ENCODE measurements at places on chromosomes 12 and 14.
A peak's percentile ranks its signal among the peaks of the same experiment; 100 is the strongest.

DNA sequence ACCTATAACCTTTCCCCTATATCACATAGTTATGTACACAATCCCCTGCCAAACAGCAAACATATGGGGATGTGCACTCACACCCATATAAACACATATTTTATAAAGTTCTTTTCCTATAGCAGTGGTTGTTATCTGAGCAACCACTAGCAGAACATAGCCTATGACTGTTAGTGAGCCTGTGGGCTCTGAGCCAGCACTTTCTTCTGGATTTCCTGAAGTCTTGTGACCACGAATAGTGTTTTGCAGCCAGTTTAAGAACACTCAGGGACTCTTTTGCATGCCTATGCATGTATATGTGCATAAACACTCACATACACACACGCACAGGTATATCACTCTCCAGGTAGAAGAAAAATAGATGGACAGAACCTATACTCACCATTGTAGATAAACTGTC is 17.1 kb downstream of the TESPA1 start:
- DNase-seq: no peak

DNA sequence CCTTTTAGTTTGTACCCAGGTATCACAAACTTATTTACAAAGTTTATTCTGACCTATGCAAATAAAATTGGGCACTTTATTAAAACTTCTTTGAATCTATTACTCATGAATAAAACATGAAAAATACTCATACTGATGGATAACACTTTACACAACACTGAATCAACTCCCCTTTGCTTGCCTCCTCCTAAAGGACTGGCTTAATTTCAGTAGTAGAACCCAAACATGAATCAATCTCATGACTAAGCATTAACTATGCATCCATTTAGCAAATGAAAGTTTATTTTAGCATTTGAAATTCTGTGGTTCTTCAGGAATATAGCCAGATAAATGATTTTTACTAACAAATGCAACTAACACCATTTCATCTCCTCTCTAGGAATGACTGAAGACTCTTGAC is 32.4 kb downstream of the DENND5B start:
- no peak for DNase-seq

GRCh38 chr12:47407463-47408129 is 298.2 kb downstream of the RPAP3 start:
- no peak for DNase-seq

- peak; percentile 28 for DNase-seq
Measured at GRCh38 chr12:12726555-12727093, 9.5 kb downstream of the CDKN1B start.

- peak; percentile 48 for DNase-seq
Measured at GRCh38 chr12:132761032-132761920, at the start of gene ANKLE2. ANKLE2 (minus strand) TSS chr12:132761832; CDS start chr12:132761798, 34 bp downstream.

DNA sequence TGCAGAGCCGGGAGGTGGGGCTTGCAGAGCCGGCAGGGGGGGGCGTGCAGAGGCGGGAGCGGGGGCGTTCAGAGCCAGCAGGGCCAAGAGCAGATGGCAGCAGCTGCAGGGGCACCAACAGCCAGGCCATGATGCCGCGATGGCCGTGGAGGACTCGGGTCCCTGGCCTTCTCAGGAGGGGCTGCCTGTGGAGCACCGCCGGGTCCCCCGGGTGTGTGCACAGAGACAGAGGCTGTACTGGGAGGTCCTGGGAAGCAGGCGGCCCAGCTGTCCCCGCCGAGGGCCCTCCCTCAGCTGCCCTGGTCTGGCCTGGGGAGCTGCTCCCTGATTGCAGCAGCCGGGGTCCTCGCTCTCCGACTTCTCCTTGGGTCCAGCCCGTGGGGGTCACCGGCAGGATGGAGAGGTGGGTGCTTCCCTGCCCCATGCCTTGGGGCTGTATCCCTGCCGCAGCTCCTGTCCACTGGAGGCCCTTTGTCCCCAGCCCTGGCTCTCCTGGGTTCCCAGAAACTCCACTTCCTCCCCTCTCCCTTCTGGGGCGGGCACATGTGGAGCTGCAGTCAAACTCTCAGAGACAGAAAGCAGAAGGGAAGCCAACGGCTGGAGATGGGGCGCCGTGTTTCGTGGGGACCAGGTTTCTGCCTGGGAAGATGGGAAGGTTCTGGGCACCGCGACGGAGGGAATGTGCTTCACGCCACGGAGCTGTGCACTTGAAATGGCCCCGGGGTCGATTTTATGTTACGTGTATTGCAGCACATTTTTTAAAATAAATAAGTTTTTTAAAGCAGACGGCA is 75.8 kb upstream of the GALNT9 start:
- no peak for DNase-seq

DNA sequence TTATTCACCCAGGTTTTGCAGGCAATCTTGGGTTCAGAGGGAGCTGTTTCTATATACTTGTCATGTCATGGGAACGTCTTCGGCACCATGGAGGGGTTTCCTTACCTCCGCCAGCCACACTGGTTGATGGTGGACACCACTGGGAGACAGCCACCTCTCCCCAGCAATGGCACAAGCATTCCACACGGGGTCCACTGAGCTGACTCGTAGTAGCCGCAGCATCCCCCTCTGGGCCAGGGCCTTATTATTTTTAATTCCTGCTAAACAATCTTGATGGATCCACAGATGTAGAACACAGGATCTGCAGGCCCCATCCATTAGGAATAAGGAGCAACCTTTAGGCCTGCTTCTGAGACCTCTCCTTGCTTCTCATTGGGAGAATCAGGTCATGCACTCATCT is 132.9 kb downstream of the DICER1 start:
- no peak for DNase-seq

DNA sequence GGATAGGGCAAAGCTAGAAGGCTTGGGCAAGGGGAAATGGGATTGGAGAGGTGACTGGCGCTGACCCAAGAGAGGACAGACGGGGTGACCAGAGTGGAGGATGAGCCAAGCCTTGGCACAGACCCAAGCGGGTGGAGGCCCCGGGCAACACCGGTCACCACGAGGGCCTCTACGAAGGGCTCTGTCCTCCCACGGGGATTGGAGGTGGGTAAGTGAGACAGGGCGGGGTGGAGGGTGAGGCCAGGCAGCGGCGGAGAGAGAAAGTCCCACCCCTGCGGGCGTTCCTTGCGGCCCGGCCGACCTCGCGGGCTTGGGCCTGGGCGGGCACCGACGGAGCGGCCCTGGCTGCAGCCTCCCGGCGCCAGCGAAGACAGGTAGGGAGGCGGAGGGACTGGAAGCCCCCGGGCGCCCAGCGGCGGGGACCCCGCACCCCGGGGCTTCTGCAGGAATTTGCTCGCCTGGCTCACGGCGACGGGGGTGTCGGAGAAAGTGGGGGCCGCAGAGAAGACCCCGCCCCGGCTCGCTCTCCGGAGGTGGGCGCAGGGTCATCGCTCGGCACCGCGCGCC is at the start of gene PAPLN:
Gene PAPLN, plus strand, starts transcription at position 288 of the 567 bp plus-strand sequence. CDS start 2,273 bp downstream, outside the sequence.
- peak; percentile 54 for DNase-seq

- DNase-seq: no peak
Measured at GRCh38 chr12:666766-667308, 3.6 kb upstream of the NINJ2 start.

GRCh38 chr14:92677087-92677668 is 71.2 kb downstream of the LGMN start:
- DNase-seq: no peak

DNA sequence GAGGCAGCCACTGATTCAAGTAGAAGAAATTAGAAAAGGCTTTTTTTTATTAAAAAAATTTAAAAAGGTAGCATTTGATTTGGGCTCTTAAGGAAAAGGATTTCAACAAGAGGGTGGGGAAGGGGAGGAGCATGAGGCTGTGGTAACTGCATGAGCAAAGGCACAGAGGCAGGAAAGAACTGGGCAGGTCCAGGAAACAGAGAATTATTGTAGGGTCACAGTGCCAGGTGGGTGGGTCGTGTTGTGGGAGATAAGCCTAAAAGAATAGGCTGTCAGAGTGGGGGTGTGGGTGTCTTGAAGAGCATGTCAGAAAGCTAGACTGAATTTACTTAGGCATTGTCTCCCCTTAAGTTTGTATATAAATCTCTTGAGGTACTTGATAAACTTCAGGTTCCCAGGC is 7.8 kb downstream of the LIMA1 start:
- DNase-seq: no peak

- peak; percentile 36 for DNase-seq
Measured at GRCh38 chr12:63802012-63802608, 22.4 kb downstream of the RXYLT1 start.

- DNase-seq: no peak
Measured at GRCh38 chr14:91238085-91238484, 6.4 kb downstream of the GPR68 start.

- no peak for DNase-seq
Measured at GRCh38 chr12:96425321-96425720, 25.1 kb upstream of the CDK17 start.

DNA sequence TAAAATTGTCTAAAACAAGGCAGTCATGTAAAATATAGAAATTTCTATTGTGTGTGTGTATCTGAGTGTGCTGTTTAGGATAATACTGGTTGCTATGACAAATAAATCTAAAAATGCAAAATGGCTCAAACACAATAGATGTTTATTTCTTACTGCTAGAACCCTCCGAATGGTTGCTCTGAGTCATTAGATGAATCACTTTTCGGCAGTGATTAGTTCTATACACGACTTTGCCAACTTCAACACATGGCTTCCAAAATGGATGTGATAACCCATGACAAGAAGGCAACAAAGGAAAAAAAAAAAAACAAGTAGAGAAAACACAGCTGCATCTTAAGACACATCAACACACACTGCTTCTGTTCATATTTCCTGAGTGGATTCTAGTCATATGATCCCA is 729.2 kb downstream of the AACS start:
- DNase-seq: no peak

- DNase-seq: peak; percentile 35
Measured at GRCh38 chr12:50825372-50825838, 17.3 kb upstream of the TMPRSS12 start.

DNA sequence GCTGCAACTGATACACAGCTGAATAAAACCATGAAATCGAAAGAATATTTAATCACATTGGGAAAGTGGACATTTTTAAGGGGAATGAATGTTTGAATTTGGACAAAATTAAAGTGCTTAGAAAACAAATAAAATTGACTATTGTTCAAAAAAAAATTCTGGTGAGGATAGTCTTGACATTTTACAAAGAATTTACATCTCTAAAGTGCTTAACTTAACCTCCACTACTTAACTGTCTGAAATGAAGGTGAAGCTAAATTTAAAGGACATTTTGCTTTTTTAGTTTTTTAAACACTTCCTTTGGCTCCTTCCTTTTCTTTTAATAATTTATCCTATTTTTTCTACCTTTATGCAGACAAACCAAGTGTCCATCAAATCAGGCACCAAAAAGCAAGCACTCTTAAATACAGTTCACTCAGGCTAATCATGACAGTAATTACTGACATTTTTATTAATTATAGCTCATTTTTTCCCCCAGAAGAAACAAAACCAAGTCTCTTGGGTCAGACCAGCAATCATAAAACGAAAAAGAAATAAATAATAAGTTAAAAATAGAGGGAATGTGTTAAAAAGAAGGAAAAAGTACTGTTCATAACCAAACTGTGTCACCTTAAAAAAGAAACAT is 5.7 kb upstream of the CCND2 start:
- no peak for DNase-seq

DNA sequence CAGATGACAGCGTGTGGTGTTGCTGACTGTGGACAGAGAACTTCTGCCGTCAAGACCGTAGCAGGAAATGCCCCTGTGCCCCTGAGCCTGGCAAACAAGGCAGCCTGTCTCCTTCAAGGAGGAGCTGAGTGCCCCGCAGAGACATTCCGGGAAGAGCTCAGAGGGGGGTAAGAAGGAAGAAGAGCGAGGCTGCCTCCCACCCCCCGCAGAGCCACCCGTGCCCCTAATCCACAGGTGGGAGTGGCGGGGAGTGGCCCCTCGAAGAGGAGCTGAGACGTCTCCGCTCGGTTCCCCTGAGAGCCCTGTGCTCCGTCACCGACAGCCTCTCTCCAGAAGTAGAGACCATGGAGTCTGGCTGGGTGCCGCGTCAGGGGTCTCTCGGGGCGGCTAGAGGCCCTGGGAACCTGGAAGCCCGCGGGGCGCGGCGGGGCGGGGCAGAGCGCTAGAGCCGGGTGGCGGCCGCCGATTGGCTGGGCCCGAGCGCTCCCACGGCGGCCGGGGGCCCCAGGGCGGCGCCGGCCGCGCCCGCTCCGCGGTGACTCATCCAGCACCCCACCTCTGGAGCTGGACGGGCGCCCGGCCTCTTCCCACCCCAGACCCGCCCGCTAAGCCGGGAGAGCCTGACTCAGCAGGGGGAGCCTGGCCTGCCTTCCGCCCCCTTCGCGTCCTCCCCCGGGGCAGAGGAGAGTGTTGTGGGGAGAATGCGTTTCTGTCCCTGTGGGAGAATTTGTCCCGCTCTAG is 25.2 kb upstream of the KRT78 start:
- peak; percentile 47 for DNase-seq

DNA sequence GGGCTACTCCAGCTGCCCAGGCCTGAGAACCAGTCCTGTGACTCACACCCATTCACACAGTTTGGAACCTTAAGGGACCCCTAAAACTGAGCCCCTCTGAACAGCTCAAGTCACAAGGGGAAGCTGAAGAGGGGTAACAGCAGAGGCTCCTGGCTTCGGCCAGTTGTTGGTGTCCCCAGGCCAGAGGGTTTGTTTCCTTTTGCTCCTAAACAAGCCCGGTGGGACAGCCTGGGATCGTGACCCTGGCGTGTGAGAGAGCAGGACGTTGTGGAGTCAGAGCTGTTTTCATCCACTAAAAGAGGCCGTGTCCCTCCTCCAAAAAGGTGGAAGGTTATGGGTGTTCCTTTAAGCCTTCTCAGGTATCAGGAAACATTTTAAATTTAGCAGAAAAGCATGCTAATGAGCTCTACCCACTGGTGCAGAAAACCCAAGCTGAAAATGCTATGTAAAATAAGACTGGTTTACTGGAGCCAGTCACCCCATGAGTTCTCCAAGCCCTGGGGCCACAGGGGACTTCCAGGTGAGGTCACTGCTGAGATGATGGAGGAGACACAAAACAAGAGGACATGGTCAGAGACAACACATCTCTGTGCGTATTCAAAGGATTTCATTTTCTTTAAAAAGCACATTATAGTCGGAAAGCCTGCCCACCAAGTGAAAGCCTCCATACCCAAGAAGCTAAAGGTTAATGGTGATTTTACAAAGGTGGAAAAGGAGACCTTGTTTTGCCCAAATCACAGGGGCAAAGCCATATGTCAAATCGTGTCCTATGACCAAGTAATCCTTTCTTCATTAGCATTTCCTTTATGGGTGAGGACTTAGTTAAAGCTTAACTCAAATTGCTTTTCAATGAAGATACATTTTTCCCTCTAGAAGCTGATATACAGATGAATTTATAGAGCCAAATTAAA is 14.1 kb downstream of the PRKAB1 start:
- DNase-seq: no peak

GRCh38 chr14:59273737-59274136 is 85.3 kb downstream of the DAAM1 start:
- no peak for DNase-seq

DNA sequence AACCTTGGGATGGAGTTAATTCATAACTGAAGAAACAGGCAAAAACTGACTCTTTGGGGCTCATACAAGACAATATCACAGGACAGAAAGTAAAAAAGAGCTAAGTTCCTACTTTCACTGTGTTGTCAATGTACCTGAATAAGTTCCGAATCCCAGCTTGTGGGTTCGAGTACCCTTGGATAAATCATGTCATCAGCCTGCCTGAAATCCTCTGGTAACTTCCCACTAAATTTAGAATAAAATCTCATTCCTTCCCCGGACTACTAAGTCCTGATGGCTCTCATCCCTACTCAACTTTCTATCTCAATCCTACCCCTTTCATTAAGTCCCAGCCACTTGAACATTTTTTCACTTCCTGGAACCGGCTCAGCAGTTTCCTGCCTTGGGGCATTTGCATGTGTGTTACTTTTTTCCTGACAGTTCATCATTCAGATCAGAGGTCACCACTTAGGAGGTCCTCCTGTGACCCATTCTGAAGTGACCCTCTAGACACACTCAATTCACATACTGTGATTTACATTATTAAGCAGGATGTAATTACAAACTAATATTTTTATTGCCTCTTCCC is 12.7 kb downstream of the ERP29 start:
- DNase-seq: no peak
